GM19239 (cell line): ENCODE measurements at places on chromosomes 11 and 22.

DNA sequence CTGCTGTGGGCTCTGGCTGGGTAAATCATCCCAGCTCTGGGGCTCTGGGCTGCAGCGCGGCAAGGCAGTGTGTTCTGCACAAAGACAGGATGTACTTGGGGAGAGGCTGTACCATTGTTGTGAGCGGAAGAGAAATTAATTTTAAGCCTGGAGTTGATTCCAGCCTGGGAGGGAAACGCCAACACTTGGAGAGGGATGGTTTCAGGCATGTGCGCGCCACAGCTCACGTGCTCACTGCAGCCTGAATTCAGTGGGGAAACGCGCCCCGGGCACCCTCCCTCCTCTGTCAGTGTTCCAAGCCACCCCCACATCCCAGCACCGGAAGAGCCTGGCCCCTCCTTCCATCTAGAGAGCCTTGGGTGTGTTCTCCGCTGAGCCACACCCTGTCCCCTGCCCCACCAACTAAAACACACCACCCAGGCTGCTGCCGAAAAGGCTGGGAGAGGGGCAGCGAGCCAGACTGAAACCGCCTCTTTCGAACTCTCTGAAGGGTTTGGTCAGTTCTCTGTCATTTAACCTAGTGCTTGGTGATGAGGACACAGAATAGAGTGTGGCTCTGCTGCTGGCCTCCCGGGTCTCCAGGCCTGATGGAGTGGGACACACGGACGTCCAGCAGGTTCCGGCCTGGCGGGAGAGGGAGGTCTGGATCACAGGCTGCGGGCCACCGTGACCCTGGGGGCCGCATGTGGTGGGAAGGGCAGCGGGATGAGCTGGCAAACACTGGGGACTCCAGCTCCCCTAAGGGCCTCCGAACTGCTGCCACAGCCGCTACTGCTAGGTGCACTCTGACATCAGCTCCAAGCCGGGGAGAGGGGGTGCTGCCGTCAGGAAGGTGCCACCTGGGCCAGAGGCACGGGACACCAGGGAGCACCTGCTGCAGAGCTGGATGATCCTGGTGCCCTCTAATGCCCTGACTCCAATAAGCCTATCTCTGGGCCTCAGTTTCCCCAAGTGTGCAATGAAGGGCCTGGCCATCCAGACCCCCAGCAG, 230.8 kb downstream of the CTTN start:
- no peak for DNase-seq

DNA sequence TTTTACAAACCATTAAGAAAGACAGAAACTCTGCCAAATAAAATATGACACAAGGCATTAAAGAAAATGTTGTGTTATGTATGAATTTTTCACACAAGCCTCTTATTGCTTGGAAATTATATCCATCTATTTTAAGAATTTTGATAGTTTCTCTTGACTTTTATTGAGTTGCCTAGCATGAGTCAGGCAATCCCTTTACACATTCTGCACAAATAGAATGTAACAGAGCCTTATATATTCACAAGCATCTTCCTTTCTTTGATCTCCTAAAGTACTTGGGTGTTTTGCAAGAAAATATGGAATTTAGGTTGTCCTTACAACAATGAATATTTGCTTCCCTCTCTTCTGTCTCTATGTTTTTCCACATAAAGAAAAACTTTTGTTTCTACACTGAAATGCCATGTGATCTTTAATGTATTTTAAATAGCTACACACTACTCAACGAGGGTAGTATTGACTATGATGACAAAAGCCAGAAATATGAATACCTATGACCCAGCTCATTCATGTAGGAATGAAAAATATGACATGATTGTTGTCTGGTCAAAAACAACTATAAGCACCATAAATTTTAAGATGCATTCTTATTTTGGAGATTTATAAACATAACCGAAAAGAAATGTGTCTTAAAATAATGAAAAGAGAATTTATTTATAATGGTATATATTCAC, 398.8 kb downstream of the GUCY1A2 start:
- DNase-seq, result no peak

- no peak for DNase-seq
These were observed 1.9 kb upstream of the PTGDR2 start for GRCh38 chr11:60857378-60858232.

- DNase-seq, result no peak
These were observed 13.5 kb downstream of the MS4A6A start for GRCh38 chr11:60169264-60169915.

DNA sequence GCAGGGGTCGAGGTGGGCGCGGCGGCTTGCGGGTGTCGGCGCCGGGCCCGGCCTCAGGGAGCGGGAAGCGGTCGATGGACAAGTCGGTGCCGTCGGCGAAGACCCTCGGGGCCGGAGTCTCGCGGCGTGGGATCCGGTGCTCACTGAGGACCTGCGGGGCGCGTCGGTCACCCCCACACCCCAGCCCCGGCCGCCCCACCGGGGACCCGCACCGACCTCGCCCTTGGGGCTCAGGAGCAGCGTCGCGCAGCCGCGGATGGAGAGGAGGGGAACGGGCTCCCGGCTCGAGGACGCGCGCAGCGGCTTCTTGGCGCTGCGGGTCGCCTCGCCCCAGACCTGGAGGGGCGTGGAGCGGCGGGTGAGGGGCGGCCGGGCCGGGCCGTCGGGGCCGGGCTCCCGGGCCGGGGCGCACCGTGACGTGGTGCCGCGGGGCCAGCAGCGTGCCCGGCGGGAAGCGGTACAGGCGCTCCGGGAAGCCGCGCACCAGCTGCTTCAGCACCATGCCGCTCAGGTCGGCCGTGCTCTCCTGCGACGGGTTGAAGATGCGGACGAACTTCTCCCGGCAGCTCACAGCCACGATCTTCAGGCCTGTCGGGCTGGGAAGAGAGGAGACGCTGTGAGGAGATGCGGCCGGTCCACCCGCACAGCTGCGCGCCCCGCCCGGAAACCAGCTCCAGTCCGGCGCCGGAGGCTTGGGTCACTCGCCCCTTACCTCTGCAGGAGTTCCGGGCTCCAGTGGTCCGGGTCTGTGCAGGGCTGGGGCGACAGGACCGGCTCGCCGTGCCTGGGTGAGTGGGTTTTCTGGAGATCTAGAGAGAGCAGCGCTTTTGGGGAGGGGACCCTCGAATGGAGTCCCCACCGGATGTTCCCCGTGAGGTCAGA, 4.5 kb downstream of the LMNTD2 start:
- DNase-seq, result no peak

DNA sequence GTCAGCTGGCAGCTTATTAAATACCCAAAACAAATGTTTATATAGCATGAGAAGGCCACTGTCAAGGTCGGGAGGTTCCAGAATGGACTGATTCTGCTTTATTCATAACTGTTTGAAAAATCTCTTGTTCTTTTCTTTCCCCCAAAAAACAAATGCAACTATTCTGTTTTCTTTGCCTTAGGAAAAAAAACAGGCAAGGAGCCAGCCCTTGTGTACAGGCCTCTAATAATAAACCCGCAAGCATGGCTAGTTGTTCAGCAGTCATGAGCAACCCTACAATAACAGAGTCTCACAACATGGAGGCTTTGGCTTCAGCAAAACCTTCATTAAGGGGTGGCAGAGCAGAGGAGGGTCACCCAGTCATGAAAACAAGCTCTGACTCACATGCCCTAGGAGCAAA, 191.7 kb downstream of the KIRREL3 start:
- no peak for DNase-seq

DNA sequence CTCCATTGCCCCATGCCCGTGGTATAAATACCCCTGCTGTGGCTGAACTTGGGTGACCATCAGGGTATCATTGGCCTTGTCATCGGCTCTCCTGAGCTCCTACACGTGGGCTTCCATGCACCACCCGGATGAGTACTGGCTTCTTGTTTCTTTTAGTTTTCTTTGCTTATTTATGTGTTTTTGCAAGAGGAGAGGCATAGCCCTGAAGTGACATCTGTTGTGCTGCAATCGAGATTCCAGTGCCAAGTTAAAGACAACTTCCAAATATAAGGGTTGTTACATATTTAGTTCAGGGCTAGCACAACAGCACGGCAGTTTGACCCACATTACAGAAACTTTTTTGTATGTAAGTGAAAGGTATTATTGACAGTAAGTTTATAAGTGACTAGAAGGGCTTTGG, 1087.1 kb downstream of the TBC1D22A start:
- DNase-seq, result no peak

DNA sequence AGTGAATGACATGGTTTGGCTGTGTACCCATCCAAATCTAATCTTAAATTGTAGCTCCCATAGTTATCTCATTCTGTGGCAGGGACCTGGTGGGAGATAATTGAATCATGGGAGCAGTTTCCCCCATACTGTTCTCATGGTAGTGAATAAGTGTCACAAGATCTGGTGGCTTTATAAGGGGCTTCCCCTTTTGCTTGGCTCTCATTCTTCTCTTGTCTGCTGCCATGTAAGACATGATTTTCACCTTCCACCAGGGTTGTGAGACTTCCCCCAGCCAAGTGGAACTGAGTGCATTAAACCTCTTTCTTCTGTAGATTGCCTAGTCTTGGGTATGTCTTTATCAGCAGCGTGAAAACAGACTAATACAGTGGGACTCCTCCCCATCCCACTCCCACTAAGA, 11.1 kb downstream of the OR5A2 start:
- DNase-seq, result no peak

DNA sequence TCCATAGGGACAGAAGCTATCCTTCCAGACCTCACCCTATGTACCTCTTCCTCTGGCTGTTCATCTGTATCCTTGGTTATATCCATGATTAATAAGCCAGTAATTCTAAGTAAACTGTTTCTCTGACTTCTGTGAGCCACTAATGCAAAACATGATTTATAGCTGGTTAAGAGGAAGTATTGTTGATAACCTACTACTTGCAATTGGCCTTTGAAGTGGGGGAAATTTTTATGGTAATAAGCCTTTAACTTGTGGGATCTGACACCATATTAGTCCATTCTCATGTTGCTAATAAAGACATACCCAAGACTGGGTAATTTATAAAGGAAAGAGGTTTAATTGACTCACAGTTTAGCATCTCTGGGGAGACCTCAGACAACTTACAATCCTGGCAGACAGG, 21.9 kb downstream of the CASP12 start:
- no peak for DNase-seq

DNA sequence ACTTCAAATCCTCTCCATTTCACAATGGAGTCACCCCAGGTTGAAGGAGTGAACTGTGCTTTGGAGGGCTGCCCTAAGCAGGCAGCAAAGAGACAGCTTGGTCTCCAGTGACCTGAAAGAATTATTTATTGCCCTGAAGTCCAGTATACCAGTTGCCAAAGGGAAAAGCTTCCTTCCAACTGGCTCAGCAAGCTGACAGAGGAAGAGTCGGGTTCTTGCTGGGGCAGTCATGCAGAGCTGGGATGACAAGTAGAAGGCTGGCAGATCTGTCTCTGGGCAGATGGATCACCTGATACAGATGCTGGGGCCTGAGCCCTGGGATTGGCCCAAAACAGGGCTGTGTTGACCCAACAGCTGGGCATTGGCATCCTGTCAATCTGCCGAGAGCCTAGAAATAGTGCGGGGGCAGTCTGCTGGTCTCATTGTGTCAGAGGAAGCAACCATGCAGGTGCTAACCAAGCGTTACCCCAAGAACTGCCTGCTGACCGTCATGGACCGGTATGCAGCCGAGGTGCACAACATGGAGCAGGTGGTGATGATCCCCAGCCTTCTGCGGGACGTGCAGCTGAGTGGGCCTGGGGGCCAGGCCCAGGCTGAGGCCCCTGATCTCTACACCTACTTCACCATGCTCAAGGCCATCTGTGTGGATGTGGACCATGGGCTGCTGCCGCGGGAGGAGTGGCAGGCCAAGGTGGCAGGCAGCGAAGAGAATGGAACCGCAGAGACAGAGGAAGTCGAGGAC, at the start of gene THRSP:
Gene THRSP, plus strand, starts transcription at position 422 of the 742 bp plus-strand sequence. Its CDS starts 21 bp downstream, at position 443.
- DNase-seq, result no peak

- no peak for DNase-seq
These were observed 58.3 kb downstream of the GRIK4 start for GRCh38 chr11:120569861-120570260.

DNA sequence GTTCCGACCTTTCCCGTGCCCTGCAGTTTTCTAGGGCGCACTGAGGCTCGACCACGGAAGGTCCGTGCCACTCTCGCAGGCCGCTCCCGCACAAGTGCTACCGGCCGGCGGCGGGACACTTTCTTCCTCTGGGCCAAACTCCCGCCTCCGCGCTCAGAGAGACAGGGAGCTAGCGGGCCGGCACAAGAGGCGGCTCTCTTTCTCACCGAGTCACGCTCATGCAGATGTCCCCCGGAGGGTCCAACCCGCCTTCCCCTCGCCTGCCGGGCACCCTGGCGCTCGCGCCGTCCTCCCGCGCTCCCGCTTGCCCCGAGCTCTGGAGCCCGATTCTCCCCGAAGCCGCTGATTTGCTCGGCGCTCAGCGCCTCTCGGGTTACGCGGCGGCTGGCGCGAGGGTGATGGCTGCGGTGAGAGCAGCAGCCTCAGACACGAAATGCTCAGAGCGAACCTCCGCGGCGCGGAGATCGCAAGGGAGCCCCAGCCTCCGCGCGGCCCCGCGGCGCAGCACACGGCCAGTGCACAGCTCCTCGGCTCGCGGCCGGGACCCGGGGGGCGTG, 1.0 kb downstream of the LMO1 start:
- no peak for DNase-seq

GRCh38 chr22:43541462-43542407, 129.9 kb downstream of the MPPED1 start:
- DNase-seq, result no peak

DNA sequence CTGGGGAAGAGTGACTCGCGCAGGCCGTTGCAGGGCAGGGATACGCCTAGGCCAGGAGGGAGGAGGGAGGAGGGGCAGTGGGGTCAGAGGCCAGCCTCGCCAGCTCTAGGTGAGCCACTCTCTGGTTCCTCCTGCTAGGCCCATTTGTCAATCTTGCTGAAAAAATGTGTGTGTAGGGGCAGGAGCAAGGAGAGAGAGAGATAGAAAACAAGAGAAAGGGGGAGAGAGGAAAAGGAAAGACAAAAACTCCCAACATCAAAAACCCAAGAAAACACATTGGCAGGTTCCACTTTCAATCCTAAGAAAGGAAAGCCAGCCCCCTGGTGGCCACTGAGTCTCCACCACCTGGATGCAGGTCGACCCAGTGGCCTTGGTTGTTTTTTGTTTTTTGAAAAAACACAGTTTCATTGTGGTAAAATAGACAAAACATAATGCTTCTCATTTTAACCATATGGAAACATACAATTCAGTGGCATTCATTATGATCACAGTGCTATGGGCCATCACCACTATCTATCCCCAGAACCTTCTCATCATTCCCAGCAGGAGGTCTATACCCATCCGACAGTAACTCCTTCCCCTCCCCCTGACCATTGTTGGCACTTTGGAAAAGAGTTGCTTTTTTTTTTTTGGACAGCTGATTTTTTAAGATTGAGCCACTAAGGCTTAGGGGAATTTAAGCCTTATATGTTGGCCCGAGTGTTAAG, 10.9 kb downstream of the OMP start:
- no peak for DNase-seq

- no peak for DNase-seq
These were observed 7.9 kb downstream of the MUC5B start for GRCh38 chr11:1230456-1231395.

GRCh38 chr11:28874706-28875105, 766.5 kb downstream of the METTL15 start:
- no peak for DNase-seq

- DNase-seq, result no peak
These were observed 89.7 kb upstream of the SHANK2 start for GRCh38 chr11:71342116-71342515.

DNA sequence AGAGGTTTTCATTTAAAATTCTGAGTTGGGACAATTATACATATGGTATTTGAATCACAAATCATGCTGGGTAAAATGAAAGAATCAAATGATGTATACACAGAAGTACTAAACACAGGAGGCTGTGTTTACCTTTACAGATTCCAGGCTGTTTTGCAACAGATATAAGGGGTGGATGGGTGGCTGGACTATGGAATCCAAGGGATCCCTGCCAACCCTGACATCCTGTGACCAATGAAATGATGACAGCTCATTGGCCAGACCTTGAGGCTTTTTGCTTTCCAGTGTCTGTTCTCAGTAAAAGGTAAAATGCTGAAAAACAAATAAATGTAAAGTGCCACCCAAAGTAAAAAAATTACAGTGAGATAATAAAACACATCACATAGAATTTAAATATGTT, 3.3 kb upstream of the DDI1 start:
- no peak for DNase-seq
